ENCODE measurements at places on chromosomes 5 and 9. TPM values are rescaled to one million over a fixed set of nuclear protein-coding genes. Genes with fewer than 3 reads are reported as not detected.

Gene HTR4
- not detected for polyA plus RNA-seq

Gene LAMC3
- 0.07 TPM for polyA plus RNA-seq

Gene CKS2
- 362 TPM for polyA plus RNA-seq

Gene C5
- 2.7 TPM for polyA plus RNA-seq

Gene OXCT1
- polyA plus RNA-seq = 11.7 TPM

Gene PRSS3
- polyA plus RNA-seq = 4.7 TPM
